NCI-H2227 treated with DMSO at 0.1 percent for 48 hours (cell line): ENCODE measurements at places on chromosomes 2 and 18.

DNA sequence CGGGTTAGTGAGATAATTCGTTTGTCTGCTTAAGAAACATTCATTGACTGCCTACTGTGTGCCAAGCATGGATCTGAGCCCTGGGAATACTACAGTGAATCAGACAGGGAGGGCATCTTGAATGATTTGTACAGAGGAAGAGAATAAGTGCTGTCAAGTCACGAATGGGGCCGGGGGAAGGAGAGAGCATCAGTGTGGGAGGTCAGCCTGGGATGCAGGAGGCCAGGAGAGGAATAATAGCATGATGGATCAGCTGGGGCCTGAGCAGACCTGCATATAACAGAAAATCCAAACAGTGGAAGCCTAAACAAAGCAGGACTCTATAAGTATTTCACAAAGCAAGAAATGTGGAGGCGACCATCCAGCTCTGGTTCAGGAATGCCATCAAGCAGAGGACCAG, 55.4 kb upstream of the PAX8 start:
- no peak for DNase-seq

DNA sequence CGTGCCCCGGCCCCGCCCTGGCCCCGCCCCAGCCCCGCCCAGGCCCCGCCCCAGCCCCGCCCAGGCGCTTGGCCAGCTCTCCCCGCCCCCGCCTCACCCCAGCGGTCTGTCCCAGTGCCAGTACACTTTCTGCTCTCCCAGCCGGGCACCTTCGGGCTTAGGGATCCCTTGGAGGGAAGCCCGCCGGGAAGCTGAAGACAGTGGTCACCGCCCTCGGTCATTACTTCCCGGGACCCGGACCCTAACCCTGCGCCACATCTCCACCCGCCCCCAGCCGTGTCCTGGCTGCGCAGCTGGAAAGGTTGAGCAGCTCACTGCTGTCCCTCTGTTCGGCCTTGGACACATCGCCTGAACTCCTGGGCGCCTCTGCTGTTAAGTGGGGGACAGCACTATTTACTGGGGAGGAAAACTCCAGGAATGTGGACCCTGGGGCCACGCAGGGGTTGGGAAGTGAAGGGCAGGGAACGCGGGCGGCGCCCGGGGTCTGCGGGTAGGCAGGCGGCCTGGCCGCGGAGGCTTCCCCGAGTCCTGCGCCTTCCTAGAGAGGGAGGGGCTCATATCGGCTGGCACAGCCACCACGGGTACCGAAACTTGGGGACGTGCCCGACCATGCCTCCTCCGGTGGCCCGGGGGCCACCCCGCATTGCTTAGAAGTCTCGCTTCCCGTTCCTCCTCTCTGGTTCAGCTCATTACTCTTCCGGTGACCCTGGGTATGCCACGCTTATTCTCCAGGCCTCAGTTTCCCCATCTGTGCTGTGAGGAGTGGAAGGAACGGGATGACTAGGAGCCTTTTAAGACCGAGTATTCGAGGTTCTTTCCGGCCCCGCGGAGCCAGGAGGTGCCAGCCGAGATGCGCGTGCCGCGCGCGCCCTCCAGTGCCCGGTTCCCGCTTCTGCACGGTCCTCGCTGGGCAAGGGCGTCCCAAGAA, 121.0 kb downstream of the GYPC start:
- peak; percentile 77 for DNase-seq

DNA sequence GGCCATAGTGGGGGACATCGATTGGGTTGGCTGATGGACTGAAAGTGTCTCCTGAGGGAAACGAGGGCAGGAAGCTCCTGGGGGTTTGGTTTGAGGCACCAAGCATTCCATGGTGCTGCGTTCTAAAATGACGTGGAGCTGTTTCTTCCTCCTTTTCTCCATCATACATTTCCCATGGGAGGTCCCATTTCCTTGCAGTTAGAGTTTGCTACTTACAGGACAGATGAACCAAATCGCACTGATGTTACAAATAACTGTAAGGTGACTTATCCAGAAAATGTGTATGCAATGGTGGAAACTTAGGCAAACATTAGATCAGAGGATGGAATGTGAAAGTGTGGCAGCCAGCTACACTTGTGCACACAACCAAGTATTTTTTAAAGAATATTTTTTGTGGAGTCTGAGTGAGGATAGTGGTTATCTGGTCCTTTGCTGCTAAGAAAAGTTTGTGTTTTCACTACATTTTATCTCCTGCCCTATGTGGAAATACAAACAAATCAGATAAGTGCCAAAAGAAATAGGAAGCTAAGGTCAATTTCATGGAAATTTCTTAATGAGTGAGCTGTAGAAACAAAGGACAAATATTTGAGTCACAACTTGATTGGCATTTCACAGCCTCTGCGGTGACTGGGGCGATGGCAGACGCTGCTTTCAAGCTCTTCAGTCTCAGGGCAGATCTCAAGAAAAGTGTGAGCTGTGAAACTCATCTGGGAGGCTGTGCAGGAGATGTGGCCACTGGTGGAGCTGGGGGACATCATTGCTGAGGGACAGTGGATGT, 256.2 kb downstream of the TSN start:
- DNase-seq, result no peak

DNA sequence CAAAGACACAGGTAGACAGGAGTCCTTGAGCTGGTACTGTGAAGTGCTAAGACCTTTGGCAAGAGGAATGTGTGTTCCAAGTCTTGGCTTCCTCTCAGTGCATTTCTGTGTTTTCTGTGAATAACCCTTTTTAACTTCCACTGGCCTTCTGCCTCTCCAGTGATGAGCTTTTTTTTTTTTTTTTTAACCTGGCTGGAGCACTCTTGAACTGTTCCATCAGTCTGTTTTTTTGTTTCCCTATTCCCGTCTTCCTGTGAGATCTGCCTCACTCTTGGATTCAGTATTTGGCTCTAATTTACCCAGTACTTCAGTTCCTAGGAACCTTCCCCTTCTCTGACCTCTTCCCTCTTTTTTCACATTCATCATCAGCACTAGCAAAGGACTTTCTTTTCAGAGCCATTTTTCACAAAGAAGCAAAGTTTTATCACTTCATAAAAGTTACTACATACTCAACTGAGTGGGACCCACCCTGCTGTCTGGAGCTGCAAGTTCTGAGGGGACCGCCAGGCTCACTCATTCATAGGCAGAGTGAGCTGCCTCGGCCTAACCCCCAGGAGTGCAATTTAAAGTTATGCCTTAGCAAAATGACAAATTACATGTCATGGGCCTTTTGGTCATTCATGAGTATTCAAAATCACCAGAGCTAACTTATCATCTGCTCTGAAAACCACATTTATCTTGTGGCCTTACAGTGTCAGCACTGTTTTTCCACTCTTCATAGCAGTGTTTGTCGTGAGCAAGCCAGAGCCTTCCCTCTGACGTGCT, 126.9 kb upstream of the DAPL1 start:
- no peak for DNase-seq

DNA sequence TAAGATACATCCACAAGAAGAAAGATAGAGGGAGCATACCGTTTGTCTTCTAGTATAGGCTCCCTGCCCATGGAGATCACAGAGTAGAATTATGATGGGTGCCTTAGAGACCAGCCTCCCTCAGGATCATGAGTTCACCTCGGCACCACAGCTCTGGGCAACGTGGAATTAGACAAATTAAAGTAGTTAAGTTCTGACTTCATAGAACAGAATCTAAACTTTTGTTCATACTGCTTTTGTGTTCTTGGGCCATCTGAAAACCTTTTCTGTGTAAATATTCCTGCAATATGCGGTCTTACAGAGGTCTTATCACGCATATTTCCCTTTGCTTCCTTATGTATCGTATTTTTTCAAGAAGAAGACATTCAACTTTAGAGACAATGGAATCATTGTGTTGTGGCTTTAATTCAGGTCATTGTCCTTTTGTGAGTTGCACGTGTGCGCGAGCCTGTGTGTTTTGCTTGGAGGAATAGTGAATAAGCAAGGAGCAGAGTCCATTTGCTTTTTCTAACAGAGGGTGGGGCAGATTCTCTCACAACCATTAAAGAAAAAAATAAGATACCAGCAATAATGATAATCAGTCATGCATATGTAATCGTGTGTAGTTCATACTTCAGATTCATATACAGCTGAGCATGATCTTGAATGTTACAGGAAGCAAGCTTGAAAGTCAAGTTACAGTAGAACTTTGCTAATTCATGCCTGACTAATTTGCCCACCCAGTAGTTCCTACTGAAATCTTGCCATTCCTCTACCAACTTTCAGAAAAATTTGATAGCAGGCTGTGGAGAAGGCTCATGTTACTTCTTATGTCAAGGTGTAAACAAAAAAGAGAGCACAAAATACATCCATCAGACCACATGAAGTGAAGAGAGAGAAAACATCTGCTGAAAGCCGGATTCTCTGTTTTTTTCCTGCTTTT, 243.6 kb downstream of the NEDD4L start:
- DNase-seq, result no peak

- no peak for DNase-seq
These were observed 888 bp downstream of the FASTKD2 start for GRCh38 chr2:206766057-206766930.

GRCh38 chr2:127100251-127101047, 6.5 kb downstream of the BIN1 start:
- no peak for DNase-seq

GRCh38 chr2:132656266-132656975, 13.6 kb downstream of the LYPD1 start:
- DNase-seq, result no peak

DNA sequence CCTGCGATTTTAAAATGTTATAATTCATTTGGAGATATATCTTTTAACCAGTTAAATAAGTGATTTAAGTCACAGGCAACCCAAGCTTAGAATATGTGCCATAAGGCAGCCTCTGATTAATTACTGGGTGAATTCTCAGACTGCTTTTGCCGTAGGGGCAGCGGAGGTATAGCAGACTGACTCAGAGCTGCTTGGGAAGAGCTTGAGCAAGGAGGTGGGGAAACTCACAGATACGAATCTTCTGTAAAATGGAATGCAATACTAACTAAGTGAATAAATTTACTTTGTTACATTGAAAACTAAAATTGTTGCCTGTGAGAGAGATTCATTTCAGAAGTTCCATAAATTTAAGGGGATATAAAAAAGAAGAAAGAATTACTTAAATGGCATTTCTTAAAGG, 115.4 kb downstream of the KYNU start:
- no peak for DNase-seq

DNA sequence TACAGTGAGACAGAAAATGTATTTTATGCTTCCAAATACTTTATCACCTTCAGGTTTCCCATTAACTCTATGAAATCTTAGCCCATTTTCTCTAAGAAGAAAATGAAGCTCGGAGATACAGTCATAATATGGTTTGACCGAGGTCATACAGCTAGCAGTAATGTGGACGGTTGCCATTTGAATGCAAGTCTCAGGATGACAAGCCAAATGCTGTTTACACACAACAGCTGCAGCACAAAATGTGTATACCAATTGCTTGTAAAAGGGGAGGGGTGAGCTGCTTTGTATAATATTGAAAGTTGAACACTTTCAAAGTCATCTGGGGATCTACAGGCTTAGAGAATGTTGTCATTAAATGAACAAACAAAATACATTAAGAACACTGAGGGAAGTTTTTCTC, 93.8 kb upstream of the FSIP2 start:
- DNase-seq, result no peak

DNA sequence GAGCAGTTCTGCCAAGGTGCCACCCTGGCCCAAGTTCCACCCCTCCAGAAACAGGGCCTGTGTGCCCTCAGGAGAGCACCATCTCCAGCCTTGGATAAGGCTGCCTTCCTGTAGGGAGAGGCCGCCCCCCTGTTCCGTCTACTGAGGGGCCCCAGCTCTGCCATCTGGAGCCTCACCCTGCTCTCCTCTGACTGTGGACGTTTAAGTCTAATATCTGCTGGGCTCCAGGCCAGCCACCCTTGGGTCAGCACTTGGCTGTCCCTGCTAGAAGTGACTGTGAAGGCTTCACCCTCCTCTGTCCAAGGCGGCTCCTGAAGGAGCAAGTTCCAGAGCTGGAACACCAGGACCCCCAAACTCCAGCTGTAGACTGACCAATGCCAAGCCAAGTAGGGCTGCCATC, 26.3 kb downstream of the RHOB start:
- DNase-seq, result no peak

- peak; percentile 23 for DNase-seq
These were observed 96.7 kb upstream of the COL5A2 start for GRCh38 chr2:189276277-189276676.

- no peak for DNase-seq
These were observed 238.5 kb upstream of the RGPD4 start for GRCh38 chr2:107588181-107588580.

DNA sequence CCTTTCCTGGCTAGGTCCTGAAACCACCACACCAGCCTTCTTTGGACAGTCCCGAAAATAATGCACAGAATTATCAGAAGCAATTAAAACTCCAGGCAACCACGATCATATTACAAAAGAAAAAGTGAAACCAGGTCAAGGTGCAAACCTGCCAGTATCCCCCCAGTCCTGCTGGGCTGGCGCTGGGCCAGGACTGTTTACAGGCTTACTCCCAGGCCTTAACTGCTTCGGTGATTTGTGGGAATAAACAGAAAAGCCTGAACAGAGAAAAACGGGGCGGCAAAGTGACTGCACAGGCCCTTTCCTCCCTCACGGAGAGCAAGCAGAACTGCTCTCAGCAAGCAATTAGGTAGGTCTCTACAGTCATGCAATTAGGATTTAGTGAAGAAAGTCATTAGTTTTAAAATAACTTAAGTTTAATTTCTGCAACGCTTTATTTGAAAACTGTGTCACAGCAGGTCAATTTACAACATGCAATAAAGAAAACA, 1.3 kb downstream of the HDAC4 start:
- DNase-seq, result peak; percentile 59

GRCh38 chr2:85401464-85401805, 8.7 kb downstream of the CAPG start:
- DNase-seq, result no peak

- no peak for DNase-seq
These were observed 36.2 kb upstream of the YES1 start for GRCh38 chr18:848062-848861.

GRCh38 chr2:43070676-43071502, 155.5 kb downstream of the ZFP36L2 start:
- no peak for DNase-seq

GRCh38 chr2:142629193-142629592, 248.3 kb upstream of the KYNU start:
- no peak for DNase-seq

- no peak for DNase-seq
These were observed 53.1 kb downstream of the ZNF521 start for GRCh38 chr18:25298853-25299274.

DNA sequence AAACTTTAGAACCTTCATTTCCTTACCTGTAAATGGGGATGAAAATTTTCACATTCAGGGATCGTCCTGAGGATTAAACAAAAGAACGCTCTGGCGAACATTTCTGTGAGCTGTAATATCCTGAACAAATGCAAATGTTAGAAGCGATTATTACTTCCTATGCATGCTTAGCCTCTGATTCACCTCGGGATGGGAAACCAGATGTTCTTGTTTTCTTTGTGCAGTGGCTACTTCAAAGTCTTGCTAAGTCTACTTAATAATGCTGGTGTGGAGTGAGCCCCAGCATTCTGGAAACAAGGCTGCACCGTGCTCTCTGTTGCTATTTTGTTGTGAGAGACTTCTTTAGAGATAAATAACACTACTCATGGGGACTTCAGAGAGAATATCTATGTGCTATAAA, 119.1 kb upstream of the PELI1 start:
- no peak for DNase-seq
